ENCODE measurements at places on chromosomes 5 and 9.

DNA sequence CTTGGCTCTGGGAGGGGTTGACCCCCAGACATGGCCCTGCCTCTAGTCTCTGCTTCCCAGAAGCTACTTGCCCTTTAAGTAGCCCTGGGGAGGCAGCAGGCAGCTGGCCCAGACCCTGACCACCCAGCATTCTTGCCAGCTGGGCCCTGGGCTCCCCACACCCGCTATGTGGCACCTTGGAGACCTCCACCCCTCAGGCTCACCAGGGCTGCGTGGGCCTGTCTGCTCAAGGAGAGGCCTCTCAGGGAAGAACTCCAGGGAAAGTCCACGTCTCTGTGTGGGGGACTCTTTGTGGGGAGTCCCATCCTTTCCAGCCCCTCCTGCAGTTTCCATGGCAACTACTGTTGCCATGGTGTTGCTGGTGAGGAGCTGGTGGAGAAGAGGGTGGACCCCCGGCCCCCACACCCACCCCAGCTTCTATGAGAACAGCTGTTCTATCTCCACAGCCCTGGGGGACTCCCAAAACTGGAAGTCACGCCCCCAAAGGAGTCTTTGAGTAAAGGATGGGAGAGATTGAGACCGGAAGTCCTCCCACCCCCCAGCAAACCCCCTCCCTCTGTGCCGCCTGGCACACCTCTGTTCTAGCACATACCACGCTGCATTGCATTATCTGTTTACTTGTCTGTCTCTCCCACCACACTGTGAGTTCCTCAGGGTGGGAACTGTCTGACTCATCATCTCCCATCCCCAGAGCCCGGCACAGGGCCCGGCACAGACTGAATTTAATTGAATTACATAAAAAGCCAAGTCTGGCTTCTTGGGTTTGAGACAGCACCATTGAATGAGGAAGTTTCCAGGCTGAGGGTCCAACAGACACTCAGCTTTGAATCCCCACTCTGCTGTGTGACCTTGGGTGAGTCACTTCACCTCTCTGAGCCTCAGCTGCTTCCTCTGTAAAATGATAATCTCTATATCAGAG is 12.6 kb downstream of the DNM1 start:
- no peak for DNase-seq

DNA sequence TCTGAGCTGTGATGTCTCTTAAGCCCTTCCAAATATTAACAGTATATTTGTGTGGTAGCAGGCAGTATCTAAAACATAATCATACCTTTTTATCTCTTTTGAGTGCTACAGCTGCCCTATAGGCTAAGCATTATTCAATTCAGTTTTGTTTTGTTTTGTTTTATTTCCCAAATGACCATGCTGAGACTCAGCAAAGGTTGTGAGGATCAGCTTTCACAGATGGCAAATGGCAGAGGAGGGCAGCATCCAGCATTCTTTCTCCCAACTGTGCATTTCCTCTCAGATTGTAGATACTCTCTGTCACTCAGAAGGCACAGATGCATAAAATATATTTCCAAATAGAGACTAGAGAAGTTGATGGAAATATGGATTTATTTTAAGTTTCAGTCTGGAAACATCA is 90.7 kb downstream of the DAPK1 start:
- DNase-seq, result no peak

DNA sequence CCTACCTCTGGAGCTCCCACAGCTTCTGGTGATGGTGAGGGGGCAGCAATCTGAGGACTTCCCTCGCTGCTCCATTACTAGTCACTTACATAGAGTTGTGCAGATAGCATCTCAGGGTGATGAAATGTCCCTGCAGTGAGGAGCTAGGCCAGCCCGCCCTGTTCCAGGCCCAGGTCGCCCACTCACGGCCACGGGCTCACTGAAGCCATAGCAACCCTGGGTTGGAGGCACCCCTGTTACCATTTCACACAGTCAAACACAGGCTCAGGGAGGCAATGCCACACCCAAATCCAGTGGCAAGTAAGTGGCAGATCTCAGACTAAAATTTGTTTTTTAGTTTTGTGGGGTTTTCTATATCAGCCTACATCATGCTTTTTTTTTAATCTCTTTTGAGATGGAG is 19.6 kb downstream of the SH2D3C start:
- no peak for DNase-seq

GRCh38 chr9:135505406-135506187 is 5.1 kb downstream of the MRPS2 start:
- DNase-seq, result no peak

DNA sequence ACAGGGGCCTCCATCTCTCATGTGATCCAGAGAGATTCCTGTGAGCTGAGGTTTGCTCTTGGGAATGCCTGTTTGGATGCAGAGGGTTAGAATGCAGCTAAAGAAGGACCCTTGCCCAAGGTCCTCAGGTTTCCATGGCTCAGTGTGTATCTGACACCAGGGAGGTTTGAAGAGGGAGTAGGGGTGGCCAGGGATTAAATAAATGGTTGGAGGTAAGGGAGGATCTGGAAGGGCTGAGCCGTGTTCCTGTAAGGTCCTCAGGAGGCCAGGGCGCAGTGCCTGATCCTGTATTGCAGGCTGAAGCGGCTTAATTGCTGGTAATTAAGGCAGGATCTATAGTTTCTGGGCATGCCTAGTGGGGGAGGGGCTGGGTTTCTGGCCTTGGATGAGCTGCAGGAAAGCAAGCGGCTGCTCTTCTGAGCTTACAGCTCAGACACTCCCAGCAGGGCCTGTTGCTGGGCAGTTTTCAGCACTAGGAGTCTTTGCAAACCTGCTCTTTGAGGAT is 41.5 kb upstream of the MAP1B start:
- DNase-seq, result no peak

GRCh38 chr9:92003308-92004044 is 53.4 kb upstream of the ROR2 start:
- DNase-seq, result no peak

- DNase-seq, result no peak
Observed at GRCh38 chr9:1231998-1232919, 182.1 kb downstream of the DMRT2 start.

DNA sequence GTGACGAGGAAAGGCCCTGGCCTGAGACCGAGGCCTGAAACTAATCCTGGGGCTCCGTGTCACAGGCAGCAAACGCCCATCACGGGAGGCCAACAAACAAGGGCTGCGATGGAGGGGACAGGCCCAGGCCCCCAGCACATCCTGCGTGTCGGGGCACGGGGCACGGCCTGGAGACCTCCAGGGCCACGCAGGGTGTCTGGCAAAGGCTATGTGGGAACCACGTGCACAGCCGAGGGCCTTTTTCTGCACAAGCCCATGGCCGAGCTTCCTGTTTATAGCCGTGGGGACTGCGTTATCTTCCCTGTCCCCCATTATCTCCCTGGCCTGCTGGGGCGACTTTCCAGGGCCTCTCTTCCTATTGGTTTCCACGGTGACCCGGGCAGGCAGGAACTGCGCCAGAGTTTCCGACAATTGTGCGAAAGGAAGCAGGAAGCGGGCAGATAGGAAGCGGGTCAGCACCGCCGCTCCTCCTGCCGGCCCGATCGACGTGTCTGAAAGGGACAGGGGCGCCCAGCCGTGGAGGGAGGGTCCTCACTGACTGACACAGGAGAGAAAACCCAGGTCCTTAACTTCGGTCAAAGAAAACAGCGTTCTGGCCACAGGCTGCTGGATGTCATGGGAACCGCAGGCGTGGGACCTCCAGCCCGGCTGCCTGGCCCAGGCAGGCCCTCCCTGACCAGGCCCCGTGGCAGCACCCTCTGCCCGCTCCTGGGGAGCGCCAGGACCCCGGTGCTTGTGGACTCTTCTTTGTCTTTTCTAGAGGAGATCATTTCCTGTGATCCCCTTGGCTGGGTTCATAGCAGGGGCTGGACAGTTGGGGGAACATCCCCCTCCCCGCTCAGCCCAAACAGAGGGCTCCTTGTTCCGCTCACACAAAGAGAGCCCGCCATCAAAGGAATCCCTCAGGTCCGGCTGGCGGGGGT is 29.1 kb upstream of the SEC16A start:
- DNase-seq, result no peak

GRCh38 chr9:89175828-89176261 is 2.8 kb downstream of the SHC3 start:
- DNase-seq, result no peak

GRCh38 chr5:159362220-159362619 is 31.9 kb upstream of the IL12B start:
- peak; percentile 38 for DNase-seq

Measured in CD4-positive, alpha-beta T cell treated with Interleukin-15 for 1 hour (primary cell).